Glomerular endothelial cell (primary cell): ENCODE measurements at places on chromosomes 7 and 10.
A peak's percentile ranks its signal among the peaks of the same experiment; 100 is the strongest.

DNA sequence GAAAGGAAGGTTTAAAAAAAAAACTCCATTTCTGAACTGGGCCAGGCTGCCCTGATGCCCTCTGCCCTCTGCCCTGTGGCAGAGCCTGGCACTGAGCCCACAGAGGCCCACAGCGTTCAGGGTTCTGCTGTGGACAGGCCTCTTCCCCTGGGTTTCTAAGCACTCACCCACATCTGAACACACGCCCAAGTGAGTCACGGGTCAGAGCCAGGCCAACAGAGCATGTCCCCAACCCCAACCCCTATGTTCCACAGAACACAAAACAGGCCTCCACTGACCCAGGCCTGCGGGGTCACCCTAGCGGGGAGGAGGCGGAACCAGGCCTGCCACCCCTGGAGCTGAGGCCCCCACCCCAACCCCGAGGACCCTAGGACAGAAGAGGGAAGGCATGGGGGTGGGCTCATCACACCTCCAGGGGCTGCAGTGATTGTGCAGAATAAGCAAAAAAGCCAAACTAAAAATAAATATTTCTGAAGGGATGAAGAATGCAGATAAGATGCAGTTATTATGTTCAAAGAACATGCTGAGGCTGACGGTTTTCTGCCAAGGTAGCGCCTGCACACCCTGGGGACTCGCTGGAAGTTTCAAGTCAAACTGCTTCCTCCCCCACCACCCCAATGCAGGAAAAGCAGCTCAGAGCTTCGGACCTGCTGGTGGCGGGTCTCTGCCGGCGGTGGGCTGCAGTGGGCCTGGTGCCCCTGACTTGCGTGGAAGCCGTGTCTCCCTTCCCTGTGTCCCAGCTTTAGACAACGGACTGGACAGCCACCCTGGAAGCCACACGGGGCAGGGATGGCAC, 5.4 kb downstream of the WDR86 start:
- DNase-seq, result no peak

DNA sequence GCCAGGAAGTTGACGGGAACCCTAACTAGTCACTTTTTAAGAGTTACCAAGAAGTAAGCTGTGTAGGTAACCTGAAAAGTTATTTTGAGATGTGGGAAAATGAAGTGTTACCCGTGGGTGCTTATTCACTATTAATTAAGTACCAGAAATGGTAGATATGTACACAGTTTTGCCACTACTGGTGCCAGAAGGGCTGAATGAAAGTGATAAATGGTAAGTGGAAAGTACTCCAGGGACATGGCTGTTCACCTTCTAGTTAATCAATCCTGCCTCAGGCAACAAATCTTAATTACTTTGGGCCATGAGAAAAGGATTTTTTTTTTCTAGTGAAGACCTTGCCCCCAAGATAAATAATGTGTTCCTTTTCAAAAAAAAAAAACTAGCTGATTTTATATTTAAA, 15.8 kb downstream of the NET1 start:
- no peak for DNase-seq

DNA sequence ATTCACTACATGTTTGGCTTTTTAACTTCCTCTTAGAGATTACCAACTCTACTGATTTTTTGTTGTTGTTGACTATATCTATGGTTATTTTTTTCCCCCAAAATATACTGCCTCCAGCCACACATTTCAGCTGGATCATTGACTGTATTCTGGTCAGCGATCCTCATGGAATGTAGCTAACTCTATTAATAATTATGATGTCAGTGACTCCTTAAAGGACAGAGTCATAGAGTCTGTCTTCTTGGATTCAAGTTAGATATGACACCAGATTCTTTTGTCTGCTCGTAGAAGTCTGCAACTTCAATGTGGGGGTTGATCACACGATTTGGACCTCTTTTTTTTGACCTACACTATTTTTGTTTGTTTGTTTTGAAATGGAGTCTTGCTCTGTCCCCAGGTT, 33.2 kb downstream of the UBN2 start:
- DNase-seq, result no peak

- DNase-seq, result no peak
Observed at GRCh38 chr7:158422887-158423560, 164.6 kb downstream of the PTPRN2 start.

DNA sequence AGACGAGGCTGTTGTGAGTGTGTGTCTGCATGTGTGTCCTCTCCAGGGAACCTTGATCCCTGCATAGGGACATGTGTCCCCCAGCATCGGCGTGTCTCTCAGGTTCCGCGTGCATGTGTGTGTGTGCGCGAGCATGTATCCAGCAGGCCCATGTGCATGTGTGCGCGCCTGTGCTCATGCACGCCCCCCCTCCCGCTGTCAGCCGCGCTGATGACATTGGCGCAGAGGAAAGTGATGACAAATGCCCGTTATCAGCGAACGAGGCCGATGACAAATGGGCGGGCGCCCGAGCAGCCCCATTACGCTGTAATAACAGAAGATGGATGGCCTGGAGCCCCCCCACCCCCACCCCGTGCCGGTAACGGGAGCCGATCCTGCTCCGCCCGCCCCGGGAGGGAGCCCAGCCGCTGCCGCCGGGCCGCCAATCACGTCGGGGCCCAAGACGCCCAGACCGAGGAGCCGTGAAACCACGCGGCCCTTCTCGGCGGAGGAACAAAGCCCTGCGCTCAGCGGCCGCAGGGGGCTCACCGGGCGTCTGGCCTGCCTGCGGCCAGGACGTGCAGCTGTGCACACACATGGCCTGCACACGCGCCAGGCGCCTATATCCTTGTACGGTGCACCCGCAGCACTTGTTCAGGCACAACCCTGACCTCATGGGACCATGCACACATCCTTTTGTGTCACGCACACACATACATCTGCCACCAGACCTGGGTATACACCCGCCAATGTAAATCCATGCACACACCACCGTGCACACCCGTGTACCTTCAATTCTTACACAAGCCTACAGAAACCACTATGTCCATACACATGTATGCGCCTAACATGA, 21.5 kb downstream of the POLL start:
- DNase-seq, result no peak

DNA sequence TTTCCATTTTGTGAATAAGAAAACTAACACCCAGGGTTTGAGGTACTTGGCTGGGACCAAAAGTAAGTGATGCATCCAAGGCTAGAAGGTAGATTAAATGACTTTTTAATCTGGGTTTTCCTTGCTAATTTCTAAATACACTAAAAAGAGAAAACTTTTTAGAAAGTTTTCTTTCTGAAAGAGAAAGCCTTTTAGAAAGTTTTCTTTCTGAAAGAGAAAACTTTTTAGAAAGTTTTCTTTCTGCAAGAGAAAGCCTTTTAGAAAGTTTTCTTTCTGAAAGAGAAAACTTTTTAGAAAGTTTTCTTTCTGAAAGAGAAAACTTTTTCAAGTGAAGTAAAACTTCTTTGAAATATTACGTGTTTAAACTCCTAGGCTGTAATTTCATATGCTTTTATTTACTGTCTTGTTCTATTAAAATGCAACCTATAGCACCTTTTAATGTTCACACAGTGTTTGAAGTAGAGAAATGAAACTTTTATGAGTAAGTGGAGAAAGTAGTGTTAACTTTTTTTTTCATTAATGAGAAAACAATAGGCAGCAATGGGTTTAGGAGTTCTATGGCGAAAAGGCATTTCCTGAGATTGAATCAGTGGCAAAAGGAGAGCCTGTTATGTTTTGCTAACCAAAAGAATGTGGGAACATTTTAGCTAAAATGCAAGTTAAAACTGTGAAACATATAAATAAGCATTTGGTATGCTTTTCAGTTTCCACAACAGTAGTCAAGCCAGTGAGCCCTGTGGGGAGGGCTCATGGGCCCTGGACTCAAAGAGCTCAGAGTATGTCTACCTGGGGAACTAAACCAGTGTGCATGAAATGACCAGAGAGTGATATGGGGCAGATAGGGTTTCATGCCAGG, 103.7 kb downstream of the RBM20 start:
- peak; percentile 27 for DNase-seq

GRCh38 chr7:129616530-129616929, 5.0 kb downstream of the NRF1 start:
- no peak for DNase-seq

DNA sequence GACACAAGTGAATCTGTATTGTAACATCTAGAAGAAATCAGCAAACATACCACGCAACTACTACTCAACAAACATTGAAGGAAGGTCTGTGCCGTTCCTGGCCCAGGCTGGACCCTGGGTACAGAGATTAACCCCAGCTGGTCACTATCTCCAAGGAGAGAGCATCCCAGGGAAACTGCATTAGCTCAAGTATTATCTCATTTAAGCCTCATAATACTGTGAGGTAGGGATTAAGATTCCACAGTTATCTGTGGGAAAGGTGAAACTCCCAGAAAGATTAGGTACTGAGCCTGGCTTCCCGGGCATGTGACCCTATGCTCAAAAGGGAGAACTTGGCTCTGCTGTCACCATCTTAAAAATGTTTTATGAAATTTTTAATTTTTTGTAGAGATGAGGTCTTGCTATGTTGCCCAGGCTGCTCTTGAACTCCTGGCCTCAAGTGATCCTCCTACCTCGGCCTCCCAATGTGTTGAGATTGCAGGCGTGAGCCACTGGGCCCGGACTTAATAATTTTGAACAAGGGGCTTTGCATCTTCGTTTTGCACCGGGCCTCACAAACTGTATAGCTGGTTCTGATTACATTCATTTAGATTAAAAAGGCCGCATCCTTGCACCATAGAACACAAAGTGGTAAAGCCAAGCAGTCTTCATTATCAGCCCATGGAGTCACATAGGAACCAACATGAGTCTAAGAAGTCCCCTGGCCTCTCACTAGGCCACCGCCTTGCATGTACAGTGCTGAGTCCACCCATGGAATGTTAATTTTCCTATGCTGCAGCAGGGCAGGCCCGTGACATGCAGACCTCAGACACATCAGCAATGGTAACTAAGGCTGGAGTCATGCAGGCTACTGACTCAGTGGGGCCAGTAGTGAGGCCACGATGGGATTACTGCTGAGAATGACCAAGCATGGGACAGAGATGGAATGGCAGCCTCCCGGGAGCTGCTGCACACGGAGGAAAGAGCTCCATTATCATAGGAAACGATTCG, 5.5 kb upstream of the CTBP2 start:
- no peak for DNase-seq

DNA sequence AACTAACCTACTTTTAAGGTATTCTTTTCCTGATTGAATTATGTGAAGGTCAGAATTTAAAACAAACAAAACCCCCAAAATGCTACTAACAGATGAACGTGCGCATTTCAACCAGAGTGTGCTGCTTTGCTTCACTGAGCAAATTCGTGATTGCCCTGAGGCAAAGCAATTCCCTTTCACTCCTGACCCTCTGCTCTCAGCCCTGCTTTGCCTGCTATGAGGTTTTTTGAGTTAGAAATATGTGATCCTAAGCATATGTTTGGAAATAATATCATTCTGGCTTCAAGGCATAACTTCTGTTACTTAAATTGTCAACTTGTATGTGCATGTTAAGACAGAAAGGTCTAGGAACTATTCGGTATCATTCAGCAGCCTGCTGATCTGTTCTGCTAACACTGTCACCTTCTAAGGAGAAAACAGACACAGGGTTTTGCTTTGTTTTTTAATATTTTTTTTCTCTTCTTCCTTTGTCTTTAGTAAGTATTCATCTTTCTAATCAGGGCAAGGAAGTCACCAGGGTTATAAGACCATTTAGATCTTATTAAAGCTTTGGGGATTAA, 124.2 kb downstream of the GNAT3 start:
- DNase-seq, result no peak

DNA sequence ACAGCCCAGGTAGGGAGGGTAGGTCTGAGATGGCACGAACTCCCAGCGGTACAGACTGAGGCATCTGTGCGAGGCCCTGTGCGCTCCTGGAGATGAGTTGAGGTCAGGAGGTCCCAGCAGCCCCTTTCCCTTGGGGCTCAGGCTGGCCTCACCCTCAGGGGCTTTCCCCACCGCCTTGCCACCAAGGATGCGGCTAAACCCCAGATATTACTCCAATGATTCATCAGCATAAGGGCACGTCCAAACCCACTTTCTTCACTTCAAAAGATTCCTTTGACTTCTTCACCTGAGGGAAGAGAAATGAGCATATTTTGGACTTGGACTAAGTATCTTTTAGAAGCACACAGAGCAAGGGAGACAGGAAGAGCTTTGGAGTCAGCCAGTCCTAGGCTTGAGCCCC, 20.3 kb downstream of the UROS start:
- DNase-seq, result no peak

DNA sequence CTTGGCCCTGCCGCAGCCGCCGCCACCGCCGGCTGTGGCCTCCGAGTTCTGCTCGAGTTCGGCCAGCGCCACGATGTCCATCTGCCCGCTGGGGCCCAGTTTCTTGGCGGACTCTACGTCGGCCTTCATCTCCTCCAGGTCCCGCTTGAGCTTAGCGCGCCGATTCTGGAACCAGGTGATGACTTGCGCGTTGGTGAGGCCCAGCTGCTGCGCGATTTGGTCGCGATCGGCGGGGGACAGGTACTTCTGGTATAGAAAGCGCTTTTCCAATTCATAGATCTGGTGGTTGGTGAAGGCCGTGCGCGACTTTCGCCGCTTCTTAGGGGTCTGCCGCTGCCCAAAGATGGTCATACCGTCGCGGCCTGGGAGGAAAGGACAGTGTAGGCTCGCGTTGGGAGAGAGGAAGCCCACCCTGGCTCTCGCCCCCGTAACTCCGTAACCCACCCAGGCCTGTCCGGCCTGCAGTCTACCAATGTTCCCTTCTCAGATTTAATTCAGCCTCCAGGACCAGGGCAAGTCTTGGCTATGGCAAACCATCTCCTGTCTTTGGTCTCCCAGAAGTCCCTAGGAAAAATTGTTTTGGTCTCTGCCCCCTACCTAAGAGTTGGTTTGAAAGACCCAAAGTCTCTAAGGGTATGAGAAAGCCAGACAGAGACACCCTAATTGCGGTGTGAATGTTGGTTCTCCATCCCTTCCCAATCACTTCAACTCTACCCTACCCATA, 1.7 kb downstream of the LBX1 start:
- DNase-seq, result no peak

GRCh38 chr7:155979566-155979965, 167.3 kb upstream of the SHH start:
- no peak for DNase-seq

DNA sequence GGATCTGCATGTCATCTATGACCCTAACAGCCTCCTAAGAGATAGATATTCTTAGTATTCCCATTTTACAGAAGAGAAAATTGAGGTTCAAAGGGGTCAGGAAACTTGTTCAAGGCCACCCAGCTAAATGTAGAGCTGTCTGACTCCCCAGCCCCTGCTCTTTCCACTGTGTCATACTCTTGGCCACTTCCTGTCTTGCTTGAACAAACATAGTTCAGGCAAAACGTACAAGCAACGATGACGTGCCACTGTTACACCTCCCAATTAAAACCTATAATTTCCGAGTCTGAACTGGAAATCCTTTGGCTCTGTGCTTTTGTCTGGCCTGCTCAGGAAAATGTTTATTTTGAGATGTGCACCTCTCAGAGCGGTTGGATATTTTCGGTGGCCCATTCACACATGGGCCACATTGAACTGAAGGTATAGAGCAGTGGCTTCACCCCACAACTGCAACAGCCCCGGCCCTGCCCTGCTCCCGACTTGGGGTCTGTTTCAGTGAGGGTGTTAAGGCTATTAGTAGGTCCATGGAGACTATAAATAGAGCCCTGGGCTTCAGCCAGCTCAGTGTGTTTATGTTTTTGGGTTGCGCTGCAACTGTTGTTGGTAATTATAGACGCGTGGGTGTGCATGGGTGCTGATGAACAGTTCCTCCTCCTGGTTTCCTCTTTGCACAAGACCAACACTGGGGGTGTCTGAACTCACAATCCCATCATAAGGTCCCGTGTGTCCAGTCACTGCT, 172.3 kb upstream of the ADO start:
- DNase-seq, result no peak
